ENCODE measurements at places on chromosomes 16 and 17.

DNA sequence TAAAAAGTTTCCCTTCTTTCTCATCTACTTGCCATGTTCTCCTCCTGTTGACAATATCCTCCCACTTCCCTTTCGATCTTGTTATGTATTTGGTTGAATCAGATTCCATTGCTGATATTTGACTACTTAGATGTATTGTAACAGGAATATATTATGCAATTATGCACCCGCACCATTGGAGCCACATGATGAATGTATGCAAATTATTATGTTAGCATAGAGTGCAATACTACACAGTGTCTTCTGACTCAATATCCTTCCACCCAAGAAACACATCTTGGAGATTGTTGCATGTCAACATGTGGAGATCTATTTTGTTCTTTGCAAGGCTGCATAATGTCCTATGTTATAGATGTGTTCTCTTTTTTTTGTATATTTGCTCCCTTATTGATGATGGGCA lies 219.2 kb upstream of the RBFOX1 start:
- no peak for DNase-seq

- peak; percentile 71 for DNase-seq
These were observed 5.1 kb upstream of the HEXIM1 start for GRCh38 chr17:45143094-45143670.

- DNase-seq: no peak
These were observed 178.2 kb upstream of the RPH3AL start for GRCh38 chr17:530851-531250.

DNA sequence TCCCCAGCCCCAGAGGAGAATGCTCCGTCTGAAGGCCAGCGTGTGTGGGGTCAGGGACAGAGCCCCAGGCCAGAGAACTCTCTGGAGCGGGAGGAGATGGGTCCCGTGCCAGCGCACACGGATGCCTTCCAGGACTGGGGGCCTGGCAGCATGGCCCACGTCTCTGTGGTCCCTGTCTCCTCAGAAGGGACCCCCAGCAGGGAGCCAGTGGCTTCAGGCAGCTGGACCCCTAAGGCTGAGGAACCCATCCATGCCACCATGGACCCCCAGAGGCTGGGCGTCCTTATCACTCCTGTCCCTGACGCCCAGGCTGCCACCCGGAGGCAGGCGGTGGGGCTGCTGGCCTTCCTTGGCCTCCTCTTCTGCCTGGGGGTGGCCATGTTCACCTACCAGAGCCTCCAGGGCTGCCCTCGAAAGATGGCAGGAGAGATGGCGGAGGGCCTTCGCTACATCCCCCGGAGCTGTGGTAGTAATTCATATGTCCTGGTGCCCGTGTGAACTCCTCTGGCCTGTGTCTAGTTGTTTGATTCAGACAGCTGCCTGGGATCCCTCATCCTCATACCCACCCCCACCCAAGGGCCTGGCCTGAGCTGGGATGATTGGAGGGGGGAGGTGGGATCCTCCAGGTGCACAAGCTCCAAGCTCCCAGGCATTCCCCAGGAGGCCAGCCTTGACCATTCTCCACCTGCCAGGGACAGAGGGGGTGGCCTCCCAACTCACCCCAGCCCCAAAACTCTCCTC lies 10.4 kb downstream of the CX3CL1 start:
- no peak for DNase-seq

- DNase-seq: no peak
These were observed 81.3 kb upstream of the ZNF469 start for GRCh38 chr16:88301431-88301830.

DNA sequence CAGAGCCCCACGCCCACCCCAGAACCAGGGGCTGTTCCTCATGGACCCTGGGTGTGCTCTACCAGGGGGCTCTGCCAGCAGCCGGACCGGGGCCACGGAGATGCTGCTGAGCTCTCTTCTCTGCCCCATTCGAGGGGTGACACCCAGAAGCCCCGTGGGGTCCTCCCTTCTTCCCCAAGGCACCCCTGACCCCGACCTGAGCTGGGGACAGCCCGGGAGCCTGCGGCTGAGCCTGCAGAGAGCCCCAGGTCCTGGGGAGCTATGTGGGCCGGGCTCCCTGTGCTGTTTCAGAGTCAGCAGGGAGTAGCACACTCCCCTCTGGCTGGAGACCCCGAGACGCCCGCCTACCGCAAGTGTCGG lies 1.2 kb upstream of the PRR35 start:
- no peak for DNase-seq

- no peak for DNase-seq
These were observed 576 bp downstream of the ZNF768 start for GRCh38 chr16:30525844-30526136.

DNA sequence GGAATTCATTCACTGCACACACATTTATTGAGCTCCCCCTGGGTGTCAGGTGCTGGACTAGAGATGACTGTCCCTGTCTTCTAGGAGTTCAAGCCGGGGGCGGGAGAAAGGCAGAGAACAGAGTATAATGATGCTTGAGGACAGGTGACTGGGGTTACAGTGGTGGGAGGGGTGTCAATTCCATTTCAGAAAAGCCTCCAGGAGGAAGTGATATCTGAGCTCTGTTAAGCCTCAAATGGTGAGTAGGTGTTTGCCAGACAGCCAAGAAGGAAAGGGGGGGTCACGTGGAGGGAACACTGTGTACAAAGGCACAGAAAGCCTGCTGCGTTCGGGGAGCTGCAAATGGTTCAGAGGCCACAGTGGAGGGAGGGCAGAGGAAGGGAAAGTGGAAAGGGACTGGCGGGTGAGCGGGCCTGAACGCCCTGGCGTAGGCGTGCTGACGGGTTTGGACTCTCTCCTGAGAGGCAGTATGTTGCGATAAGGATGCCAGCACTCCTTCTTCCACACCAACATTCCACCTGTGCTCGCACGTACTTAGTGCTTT lies 9.7 kb upstream of the NXPH3 start:
- no peak for DNase-seq

DNA sequence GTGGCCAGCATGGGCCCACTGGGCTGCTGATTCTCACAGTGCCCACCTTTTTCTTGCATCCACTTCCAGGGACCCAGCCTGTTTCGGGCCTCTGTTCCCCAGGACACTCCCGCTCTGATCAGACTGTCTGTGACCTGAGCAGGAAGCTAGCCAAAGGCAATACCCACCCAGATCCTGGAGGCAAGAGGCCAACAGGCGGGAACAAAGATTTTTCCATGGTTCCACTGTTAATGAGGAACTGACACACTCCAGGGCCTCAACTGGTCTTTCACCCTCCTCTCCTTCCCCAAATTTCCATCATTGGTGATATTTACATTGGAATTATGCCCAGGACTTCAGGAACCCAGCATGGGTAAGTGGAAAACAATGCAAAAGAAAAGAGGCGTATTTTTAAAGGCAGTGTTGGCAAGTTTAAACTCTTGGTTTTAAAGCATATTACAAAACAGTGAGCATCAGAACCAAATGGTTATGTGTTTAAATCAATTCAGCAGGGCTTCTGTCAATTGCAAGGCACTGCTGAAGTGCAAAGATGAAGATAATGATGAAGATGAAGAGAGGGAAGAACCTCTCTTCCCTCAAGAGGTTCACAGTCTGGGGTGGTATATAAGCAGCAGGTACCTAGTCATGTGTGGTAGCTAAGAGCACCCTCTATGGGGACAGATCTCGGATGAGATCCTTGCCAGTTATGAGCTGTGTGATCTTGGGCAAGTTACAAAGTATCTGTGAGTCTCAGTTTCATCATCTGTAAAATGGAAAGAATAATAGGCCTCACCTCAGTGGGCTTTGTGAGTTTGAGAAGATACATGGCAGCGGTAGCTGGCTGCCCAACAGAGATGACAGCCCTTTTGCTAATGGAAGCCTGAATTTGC lies 14.4 kb upstream of the ATP2A3 start:
- DNase-seq: peak; percentile 17

DNA sequence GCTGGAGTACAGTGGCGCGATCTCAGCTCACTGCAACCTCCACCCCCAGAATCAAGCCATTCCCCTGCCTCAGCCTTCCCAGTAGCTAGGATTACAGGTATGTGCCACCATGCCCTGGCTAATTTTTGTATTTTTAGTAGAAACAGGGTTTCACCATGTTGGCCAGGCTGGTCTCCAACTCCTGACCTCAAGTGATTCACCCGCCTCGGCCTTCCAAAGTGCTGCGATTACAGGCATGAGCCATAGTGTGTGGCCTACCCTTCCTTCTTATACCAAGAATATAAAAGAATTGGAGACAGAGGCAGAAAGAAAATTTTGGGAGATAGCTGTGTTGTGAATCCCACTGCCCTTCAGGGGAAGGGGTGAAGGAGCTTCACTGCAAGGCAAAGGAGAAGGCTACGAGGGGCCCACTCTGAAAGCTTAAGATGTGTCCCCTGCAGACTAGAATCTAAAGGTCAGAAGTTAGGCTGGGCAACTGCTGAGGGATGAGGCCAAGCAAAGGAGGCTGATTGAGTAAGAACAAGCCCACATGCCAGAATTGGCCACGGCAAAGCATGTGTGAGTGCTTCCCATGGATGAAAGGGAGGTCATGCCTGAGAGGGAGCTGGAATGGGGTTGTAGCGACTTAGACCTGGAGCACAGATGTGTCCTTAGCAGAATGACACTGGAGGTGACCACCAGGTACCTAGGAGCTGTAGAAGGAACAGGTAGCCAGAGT lies 8.4 kb upstream of the CRYBA1 start:
- no peak for DNase-seq

DNA sequence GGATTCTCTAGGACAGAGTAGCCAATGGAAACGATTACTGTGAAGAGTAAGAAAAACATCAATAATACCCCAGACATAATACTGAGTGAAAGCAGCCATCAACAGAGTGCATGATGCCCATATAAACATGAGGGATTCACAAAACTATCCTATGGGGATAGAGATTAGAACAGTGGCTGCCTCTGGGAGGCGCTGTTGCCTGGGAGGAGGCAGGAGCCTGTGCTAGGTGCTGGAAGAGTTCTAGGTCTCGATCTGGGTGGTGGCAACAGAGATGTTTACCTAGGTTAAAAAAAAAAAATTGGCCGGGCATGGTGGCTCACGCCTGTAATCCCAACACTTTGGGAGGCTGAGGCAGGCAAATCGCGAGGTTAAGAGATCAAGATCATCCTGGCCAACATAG lies 7.9 kb downstream of the FA2H start:
- peak; percentile 58 for DNase-seq

- no peak for DNase-seq
These were observed 29.2 kb downstream of the CALCOCO2 start for GRCh38 chr17:48860034-48860433.

GRCh38 chr16:73013974-73014373 lies 34.0 kb downstream of the ZFHX3 start:
- no peak for DNase-seq

GRCh38 chr17:78794864-78795640 lies 13.0 kb upstream of the CYTH1 start:
- DNase-seq: no peak

GRCh38 chr16:72428681-72429376 lies 256.9 kb upstream of the PMFBP1 start:
- DNase-seq: no peak

- DNase-seq: peak; percentile 75
These were observed 91.6 kb upstream of the DNAH9 start for GRCh38 chr17:11506635-11507034.

- no peak for DNase-seq
These were observed 123.2 kb downstream of the KCNJ18 start for GRCh38 chr17:21815352-21816063.
